Renal cortical epithelial cell (primary cell): ENCODE measurements at places on chromosomes 2 and 18. TPM values are rescaled to one million over a fixed set of nuclear protein-coding genes. Genes with fewer than 3 reads are reported as not detected.

- DNase-seq: no peak
Observed at GRCh38 chr2:154603682-154604081, 94.8 kb upstream of the KCNJ3 start.

GRCh38 chr2:34912084-34912483 lies 1313.0 kb upstream of the FAM98A start:
- DNase-seq: no peak

GRCh38 chr2:214716811-214717560 lies 92.5 kb downstream of the BARD1 start:
- no peak for DNase-seq

DNA sequence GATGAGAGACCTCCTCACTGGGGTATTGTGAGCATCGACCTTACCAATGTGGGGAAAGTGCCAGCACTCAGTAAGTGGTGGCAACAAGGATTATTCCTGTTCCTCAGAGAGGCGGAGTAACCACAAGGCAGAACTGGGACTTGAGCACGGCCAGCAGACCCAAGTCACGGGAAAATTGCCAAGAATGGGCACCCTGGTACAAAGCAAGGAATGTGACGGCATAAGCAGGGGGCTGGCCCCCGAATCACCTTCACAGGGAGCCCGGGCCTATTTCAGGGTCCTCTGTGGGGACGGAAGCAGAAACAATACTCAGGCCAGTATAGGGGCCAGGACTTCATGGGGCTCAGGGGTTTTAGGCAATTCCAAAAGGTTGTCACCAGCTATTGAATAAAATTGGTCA lies 25.4 kb downstream of the CENPA start:
- no peak for DNase-seq

GRCh38 chr2:215915441-215915840 lies 97.9 kb downstream of the MREG start:
- no peak for DNase-seq

DNA sequence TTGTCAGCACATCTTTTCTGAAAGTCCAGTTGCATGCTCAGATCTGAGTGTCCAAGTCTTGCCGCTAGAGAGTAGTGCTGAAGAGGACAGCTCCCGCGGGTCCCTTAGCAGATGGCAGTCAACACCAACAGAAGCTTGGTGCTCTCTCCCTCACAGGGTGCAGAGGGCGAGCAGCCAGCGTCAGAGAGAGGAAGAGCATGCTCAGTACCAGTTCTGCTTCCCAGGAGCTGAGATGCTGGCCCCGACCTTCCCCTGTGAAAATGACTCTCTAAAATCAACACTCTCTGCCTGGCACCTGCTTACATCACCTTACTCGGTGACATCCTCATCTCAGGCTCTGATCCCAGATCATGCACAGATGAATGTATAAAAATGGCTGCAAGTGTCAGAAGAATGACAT lies 86.0 kb upstream of the TWIST2 start:
- peak; percentile 4 for DNase-seq

Gene POMC
- 0.20 TPM in 1 of 2 replicates, not detected in the other for total RNA-seq

Gene AP1S3
- total RNA-seq: 48.0 and 50.9 TPM in 2 replicates

Gene IL18R1
- total RNA-seq: 3.4 and 4.0 TPM in 2 replicates

Gene TXNDC2
- not detected in 2 replicates for total RNA-seq
